Inflammatory macrophage treated with lipopolysaccharide for 1 hour (primary cell): ENCODE measurements at places on chromosomes 7 and 10.

DNA sequence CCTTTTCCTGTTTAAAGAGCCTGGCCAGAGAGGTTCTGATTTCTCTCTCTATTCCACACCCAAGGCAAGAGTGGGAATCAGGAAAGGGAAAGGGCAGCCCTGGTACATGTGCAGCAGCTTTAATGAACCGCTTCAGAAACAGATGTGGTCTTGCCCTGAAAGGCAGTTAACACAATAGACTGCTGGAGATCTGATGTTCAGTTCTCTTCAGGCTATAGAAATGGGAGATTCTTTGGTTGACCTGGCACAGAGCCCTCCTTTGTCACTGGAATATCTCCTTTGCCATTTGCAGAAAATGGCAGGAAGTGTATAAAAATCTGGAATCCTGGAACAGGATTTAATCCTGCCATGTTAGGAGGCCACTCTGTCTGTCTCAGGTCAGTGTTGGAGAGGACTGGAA lies 36.3 kb upstream of the EXOC6 start:
- no peak for DNase-seq

DNA sequence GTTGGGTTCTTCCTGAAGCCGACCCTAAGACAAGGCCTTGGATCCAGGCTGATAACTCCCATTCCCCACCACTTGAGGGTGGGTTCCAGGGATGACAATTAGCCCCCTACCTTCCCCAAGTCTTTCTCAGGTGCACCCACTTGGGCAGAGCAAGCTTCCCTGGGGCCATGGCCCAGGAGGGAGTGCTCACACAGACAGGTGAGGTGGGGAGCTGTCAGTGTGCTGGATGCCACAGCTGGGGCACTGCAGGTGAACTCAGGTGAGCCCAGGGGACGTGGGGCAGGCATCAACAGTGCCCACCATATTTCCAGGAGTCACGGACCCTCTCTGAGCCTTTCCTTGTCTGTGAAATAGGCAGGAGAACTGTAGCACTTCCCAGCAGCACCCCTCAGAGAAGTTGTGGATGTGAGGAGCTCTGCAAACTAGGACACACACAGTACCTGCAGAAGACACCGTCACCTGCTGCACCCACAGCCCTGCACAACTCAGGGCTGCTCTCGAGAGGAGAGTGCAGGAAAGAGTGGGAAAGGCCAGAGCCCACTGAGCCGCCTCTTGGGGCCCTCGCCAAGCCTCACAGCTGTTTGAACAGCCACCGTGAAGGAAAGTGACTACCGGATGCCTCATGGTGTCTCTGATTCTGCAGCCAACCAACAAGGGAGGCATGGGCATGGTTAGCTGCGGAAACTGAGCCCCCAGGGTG lies 17.9 kb downstream of the SH3PXD2A start:
- no peak for DNase-seq

DNA sequence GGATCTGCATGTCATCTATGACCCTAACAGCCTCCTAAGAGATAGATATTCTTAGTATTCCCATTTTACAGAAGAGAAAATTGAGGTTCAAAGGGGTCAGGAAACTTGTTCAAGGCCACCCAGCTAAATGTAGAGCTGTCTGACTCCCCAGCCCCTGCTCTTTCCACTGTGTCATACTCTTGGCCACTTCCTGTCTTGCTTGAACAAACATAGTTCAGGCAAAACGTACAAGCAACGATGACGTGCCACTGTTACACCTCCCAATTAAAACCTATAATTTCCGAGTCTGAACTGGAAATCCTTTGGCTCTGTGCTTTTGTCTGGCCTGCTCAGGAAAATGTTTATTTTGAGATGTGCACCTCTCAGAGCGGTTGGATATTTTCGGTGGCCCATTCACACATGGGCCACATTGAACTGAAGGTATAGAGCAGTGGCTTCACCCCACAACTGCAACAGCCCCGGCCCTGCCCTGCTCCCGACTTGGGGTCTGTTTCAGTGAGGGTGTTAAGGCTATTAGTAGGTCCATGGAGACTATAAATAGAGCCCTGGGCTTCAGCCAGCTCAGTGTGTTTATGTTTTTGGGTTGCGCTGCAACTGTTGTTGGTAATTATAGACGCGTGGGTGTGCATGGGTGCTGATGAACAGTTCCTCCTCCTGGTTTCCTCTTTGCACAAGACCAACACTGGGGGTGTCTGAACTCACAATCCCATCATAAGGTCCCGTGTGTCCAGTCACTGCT lies 172.3 kb upstream of the ADO start:
- DNase-seq: peak; percentile 91

DNA sequence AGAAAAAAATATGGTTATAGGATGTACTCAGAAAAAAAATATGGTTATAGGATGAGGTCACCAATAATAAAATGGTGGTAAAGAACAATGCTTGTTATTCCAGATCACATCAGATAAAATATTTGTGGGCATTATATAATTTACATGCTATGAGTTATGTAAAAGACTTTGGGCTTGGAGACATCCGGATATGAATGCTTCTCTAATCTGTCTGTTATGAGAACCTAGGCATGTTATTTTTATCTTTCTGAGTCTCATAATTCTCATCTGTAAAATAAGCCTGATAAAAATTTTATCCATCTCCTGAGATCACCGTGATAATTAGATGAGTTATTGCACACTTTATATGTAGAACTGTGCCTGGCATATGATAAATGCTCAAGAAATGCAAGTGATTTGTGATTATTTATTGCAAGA lies 37.8 kb downstream of the DKK1 start:
- DNase-seq: no peak

- no peak for DNase-seq
These were observed 12.2 kb upstream of the JMJD1C start for GRCh38 chr10:63477927-63478326.

DNA sequence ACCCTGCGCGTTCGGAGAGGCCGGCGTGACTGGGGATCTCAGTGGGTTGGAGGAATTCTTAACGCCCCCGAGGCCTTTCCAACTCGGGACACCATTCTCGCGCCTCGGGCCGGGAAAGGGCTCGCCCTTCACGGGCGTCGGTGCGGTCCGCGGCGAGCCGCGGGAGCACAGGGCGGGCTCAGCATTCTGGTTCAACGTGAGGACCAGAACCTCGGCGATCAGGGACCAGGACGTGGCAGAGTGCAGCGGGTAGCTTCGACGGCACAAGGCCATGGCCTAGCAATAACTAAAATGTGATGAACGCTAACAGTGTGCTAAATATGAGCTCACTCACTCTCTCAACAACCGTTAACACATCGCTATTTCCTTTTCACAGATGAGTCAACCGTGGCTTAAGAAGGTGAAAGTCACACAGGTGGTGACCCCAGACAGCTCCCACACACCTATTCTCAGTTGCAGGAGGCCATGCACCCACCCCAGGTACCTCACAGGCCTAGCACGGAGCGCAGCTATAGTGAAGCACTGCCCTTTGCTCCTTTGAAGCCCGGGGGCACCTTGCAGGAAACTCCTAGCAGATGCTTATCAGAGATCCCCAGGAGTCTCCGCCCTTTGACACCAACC lies 4.5 kb upstream of the EMX2 start:
- no peak for DNase-seq

GRCh38 chr10:32139223-32140073 lies 83.2 kb upstream of the KIF5B start:
- peak; percentile 89 for DNase-seq

DNA sequence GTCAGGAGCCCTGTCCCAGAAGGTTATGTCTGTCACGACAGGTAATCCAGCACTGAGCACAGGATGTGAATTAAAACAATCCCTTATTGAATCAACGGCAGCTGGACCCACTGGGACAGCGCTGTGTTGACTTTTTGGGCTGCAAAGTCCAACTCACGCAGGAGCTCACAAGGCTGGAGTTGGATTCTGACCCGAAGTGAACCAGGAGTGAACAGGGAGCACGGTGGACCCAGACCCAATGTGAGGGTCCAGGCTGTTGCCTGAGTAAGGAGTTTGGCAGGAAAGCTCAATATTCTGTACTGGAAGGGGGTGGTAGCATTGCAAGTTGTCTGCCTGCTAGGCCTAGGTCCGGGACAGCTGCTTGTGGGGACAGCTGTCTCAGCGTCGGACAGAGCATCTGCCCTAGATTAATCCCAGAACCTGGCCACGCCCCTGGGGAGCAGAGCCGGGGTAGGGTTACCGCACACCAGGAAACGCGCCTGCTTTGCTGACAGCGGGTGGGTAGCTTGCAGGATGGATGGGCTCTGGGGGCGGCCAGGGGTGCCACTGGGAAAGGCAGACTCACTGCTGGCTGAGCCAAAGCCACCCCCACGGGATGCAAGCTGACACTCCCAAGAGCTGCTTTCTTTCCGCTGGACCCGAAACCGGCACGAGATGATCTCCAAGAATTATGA lies 24.0 kb downstream of the COL26A1 start:
- no peak for DNase-seq

DNA sequence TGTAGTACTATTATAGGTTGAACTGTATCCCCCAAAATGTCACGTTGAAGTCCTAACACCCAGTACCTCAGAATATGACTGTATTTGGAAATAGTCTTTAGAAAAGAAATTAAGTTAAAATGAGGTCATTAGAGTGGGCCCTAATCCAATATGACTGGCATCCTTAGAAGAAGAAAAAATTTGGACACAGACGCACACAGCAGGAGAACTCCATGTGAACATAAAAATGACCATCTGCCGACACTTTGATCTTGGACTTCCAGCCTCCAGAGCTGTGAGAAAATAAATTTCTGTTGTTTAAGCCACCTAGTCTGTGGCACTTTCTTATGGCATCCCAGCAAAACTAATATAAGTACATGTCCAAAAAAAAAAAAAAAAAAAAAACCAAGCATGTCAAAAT lies 225.8 kb downstream of the PARD3 start:
- DNase-seq: no peak

DNA sequence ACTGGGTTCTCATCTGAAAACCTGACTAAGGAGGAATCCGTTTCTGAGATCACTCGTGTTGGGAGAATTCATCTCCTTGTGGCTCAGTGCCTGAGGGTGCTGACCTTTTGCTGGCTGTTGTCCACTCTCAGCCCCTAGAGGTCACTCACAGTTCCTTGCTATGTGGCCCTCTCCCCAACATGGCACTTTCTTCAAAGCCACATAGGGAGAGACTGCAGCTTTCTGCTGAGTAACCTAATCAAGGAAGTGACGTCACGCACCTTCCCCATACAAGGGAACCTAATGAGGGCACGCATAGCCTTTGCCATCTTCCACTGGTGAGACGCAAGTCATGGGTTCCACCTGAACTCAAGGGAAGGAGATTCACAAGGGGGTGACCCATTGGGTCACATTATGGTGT lies 23.2 kb downstream of the STEAP1B start:
- no peak for DNase-seq

DNA sequence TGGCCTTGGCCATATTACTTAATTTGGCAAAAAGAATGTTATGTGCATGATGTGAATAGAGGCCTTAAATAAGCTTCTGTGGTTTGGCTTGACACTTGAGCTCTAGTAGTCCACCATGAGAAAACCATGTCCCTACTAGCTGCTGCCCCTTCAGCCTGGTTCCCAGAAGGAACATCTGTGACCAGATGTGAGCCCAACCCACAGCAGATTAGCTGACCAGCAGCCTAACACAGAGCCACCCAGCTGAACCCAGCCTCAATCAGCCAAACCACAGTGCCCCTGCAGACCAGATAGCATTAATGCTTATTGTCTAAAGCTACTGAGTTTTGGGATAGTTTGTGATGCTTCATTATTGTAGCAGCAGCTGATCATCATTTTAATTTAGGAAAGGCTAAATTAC lies 16.6 kb downstream of the JAZF1 start:
- no peak for DNase-seq

DNA sequence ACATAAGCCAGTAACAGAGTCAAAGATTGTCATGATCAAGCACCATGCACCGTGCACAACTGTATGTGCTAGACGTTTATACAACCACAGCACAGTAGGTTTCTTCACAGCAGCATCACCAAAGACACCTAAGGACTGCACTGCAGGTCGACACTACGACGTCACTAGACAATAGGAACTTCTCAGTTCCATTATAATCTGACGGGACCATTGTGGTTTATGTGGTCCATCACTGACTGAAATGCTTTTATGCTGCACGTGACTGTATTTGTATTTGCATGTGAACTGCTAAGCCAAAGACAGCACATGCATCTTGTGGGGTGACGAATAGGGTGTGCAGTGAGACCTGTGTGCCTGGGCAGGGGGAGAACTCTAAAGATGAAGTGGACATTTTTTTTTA lies 164.9 kb downstream of the PARD3 start:
- DNase-seq: no peak

DNA sequence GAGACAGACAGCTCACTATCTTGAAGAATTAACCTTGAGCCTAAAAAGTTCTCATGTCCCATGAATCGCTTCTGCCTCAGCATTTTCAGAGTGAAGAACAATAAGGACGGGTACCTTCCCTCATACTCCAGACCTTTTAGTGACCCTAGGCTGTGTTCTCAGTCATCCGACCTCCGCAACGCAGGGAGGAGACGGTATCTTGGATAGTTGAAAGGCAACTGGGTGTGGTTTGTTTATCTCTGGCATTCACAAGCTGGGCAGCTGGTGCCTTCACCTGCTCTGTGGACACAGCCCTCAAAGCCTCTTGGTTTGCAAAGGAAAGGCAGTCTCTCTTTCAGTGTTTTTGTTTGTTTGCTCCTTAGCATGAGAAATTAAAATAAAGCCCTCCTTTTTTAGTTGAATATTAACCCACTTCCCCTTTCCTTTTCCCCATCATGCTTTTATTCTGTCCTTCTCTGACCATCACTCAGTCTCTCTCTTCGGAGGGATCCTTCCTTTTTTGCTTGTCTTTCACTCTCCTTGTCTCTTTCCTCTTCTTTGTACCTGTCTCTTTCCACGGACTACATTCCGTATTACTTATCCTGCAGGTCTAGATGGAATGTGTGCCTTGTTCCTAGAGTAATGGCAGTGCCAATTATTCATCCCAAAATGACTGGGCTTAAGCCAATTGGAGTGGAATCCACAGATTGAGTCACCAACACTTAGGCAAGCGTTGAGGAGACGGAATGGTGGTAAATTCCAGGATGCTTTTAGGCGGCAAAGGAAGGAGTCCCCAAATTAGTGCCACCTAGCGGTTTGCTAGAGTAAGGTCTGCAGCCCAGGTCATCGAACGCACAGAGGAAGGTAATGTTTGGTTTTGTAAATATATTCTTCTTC lies 45.8 kb downstream of the PRR15 start:
- DNase-seq: no peak

GRCh38 chr10:103451091-103451813 lies 918 bp downstream of the CALHM2 start:
- DNase-seq: peak; percentile 41

DNA sequence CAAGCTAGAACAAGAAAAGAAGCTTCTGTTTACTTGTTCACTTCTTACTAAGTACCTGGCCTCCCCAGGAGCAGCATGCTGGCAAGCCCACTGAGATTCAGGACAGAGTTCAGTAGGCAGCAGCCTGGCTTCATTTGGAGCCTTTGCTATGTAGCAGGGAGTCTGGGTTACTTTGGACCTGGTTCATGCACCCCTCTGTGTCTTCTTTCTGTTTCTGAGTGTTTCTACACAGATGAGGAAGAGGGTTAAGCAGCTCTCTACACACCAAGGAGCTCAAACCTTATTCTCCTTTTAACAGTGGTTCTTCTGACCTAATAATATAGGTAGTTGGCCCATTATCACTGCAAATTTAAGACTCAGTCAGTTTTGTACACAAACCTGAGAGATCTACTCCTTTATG lies 152.9 kb downstream of the ARID5B start:
- no peak for DNase-seq
